Thymus (tissue), 14 donors: ENCODE measurements at places on chromosomes 16 and 17. TPM values are rescaled to one million over a fixed set of nuclear protein-coding genes. Genes with fewer than 3 reads are reported as not detected.

- DNase-seq = no peak
These were observed 93.6 kb upstream of the CIBAR2 start for GRCh38 chr16:85205747-85206471.

DNA sequence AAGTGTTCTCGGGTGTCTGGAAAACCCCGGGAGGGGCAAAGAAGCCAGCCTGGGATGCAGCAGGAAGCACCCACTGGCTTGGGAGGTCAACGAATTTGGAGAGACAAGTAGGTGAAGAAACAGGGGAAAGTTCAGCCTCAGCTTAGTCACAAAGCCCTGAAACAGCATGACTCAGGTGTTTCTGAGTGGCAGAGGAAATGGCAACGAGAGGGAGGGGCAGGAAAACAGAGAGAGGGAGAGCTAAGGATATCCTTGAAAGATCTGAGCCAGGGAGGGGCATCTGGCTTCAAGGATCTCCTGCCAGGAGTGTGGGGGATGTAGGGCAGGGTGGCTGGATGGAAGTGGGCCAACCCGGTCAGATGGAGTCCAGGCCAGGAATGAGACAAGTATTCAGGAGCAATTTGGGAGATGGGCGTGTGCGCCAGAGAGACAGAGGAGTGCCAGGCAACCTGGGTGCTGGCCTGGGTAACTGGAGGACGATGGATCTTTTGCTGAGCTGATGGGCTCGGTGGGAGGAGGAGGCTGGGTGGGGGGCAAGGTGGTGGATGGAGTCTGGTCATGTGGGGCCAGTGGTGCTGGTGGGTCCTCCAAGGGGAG is 27.2 kb downstream of the ABCC3 start:
- peak; percentile 6 for DNase-seq

- no peak for DNase-seq
These were observed 2.6 kb upstream of the SPHK1 start for GRCh38 chr17:76381633-76382350.

The MILR1 gene
- total RNA-seq = 8.8 TPM

DNA sequence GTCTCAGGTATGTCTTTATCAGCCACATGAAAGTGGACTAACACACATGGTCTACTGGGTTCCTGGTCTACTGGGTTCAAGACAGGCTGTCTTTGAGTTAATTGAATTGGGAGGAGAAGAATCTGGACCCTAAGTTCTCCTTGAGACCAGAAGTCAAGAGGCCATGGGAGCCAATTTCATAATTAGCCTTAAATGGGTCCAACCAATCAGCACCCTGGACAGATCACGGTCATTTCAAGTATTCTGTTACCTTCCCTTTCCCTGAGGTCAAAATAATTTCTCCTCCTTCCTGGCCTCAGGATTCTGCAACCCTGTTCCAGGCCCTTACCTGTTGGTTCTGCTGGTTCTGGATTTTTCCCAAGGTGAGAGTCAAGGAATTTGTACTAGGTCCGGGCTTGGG is 23.8 kb downstream of the OSBPL7 start:
- no peak for DNase-seq

DNA sequence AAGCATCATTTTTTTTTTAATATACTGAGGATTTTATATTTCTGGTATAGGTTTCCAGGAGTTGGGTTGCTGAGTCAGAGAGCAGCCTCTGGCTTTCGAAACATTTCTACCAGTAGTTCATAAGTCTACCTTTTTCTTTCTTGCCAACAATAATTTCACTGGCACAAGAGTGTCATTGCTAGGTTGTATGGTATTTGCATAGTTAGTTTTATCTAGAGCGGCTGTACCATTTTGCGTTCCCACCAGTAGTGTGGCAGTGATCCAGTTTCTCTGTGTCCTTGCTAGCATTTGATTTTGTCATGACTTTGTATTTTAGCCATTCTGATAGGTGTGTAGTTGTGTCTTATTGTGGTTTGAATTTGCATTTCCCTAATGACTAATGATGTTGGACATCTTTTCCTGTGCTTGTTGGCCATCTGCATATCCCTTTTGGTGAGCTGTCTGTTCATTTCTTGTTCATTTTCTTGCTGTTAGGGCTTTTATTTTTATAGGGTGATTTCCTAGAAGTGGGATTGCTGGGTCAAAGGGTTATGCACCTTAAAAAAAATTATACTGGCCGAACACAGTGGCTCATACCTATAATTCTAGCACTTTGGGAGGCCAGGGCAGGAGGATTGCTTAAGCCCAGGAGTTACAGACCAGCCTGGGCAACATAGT is 39.9 kb downstream of the SNX29 start:
- no peak for DNase-seq

The CFAP97D1 gene
- total RNA-seq = not detected

- DNase-seq = peak; percentile 80
These were observed 8.8 kb upstream of the MAP2K3 start for GRCh38 chr17:21275579-21276263.

DNA sequence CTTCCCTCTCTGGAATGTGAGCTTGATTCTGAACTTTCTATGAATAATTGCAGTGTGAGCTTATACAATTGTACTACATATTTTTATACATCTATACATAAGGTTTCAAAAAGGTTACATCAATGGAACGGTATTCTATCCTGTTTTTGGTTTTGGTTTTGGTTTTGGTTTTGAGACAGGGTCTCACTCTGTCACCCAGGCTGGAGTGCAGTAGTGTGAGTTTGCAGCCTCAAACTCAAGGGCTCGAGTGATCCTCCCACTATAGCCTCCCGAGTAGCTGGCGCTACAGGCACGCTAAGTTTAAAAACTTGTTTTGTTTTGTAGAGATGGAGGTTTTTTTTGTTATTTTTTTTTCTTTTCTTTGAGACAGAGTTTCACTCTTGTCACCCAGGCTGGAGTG is 1.1 kb downstream of the CTRB1 start:
- DNase-seq = peak; percentile 32

DNA sequence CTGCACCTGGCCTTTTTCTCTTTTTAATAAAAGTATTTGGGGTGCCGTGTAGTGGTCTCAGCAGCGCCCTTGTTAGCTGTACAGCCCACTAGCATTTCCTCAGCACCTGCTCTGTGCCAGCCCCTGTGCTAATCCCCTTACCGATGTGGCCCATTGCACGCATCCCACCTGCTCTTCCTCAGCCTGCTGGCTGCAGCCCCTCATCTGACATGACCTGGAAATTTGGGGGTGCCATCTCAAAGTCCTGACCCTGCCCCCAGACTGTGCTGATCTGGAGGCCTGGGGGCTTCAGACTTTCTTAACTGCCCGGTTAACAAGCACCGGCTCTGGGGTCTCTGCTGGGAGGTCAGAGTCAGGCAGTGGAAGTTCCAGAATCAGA is 10.4 kb downstream of the GPRC5C start:
- no peak for DNase-seq

The MEIOC gene
- 0.09 TPM for total RNA-seq

DNA sequence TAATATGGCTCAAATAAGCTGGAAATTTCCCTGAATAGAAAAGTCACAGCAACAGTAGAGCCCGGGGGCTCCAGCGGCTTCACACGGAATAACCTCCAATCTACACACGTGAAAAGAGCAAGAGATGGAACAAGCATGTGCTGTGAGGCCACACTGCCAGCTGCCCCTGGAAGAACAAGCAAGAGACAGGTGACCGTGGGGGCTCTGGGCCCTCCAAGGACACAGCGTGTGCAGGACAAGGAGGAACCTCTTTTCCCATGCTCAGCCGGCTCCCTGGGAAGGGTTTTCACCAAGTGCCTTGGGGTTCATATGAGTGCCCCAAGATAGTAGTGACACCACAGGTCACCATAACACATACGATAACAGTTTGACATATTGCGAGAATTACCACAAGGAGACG is 110.2 kb upstream of the ZNF750 start:
- DNase-seq = no peak

DNA sequence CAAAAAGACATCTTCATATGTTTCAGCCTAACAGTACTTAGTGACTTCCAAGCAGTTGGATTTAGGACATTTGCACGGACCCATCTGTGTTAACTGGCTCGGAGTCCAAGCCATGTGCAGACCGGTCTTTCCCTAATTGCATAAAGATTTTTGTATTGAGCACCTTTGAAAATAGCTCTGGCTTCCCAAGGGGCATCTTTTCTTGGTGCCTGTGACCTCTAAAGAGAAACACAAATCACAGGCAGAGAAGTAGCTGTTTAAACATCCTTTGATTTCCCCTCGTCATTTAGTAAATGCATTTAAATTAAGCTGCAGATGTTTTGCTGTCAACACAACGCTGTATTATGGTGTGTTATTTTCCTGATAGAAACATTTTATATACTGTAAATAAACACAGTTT is 288.2 kb upstream of the SALL1 start:
- DNase-seq = no peak

- DNase-seq = no peak
These were observed 1.1 kb upstream of the AMDHD2 start for GRCh38 chr16:2518823-2519710.

The NRN1L gene
- total RNA-seq = 0.28 TPM

GRCh38 chr16:74725651-74726455 is 25.2 kb upstream of the MLKL start:
- no peak for DNase-seq

The OR1F1 gene
- not detected for total RNA-seq

DNA sequence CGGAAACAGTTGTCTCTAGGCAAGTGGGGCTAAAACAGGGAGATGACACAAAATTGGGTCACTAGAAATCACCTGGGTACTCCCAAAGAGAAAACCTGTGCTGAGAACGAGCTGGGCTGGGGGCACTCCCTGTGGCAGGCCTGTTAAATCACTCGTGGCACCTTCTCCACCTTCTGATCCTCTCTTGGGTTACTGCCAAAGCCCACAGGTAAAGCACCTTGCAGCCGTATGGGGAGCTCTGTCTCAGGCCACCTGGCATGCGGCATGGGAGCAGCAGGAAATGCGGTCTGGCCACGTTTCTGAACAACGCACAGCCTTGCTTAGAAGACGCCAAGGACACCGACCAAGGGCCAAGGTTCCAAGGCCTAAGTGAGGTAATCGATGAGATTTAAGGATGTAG is 21.5 kb upstream of the ICAM2 start:
- DNase-seq = no peak

The SSTR5 gene
- not detected for total RNA-seq

The PIRT gene
- 0.09 TPM for total RNA-seq

The HOXB7 gene
- total RNA-seq = 0.09 TPM

DNA sequence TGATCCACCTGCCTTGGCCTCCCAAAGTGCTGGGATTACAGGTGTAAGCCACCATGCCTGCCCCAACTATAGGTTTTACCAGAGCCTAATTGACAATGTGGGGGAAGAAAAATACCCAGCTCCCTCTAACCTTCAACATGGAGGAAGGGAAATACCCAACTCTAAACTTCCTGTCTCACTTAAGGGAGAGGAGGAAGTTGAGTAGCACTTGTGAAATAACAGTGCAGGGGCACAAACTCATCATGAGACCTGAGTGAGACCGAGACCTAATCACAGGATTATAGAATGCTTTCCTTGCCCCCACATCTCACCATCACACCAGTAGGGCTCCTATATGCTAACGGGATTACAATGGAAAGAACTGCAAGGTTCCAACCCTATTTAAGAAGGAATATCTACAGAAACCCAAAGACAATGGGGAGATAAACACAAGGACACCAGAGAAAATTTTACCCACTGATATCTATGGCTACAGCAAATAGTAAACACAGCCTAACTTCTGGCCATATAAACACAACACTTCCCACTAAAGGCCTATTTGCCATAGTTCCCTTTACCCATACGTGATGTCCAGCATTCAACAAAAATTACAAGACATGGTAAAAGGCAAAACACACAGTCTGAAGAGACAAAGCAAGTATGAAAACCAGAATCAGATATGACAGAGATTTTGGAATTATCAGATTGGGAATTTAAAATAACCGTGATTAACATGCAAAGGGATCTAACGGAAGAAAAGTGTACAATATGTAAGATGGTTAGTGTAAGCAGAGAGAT is 26.9 kb downstream of the OR3A1 start:
- DNase-seq = no peak

The KRT222 gene
- 0.19 TPM for total RNA-seq

The MYADML2 gene
- total RNA-seq = 0.05 TPM

GRCh38 chr17:51016099-51016498 is 104.6 kb downstream of the SPAG9 start:
- DNase-seq = no peak

DNA sequence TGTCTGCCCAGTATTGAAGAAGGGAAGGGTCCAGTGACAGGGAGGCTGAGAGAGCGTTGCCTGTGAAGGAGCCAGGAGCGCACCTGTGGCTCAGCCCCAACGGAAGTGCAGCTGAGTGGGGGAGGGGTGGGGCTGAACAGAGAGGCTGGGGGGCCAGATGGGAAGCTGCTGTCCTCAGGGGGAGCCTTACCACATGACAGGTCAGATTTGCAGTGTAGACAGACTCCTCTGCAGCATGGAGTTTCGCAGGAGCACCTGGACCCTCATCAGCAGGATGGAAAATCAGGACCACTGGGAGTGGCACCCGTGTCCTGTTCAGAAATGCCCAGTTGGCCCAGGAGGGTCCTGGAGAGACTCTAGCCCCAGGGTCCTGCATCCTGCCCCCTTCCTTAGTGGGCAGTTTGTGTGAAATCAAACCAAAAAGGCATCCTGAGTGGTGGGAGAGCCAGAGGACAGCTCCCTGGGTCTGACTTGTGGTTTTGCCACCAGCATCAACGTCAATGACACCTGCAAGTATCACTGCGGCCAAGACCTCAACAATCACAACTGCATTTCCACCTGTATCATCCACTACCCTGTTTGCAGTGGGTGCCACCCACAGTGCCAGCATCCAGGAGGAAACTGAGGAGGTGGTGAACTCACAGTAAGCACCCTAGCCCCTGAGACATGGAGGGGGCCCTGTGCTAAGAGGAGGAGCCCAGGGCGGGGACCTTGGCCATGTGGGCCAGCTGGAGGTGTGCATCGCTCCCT is 7.8 kb downstream of the CD300A start:
- DNase-seq = peak; percentile 85

GRCh38 chr17:76643553-76644148 is at the start of gene ST6GALNAC1:
Gene ST6GALNAC1, minus strand, starts transcription at chr17:76643757. Its CDS starts 119 bp downstream, at chr17:76643638.
- peak; percentile 34 for DNase-seq

GRCh38 chr17:30858556-30859250 is 26.9 kb downstream of the ATAD5 start:
- no peak for DNase-seq

- no peak for DNase-seq
These were observed 13.7 kb upstream of the TAT start for GRCh38 chr16:71590584-71590983.

The SDR42E2 gene
- 0.05 TPM for total RNA-seq

DNA sequence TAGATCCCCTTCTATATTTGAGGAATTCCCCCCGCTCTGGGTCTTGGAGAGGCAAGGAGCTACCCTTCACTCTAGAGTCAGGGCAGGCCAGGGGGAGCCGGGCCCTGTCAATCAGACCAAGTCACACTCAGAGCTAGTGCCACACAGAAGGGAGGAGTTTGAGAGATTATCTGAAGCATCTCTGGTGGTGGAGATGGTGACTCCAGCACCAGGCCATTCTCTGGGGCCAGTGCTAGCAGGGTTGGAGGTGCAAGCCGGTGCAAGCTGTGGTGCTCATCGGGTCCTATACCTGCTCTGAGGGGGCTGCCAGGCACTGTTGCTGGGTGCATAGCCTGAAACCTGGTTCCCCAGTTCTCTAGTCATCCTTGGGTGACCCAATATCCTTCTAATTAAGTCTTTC is 201.2 kb downstream of the COPRS start:
- no peak for DNase-seq

GRCh38 chr17:31858642-31859486 is at the start of gene COPRS:
Gene COPRS, minus strand, starts transcription at chr17:31859244. Its CDS starts 45 bp downstream, at chr17:31859199.
- peak; percentile 62 for DNase-seq
